ENCODE measurements at places on chromosomes 1 and 21. TPM values are rescaled to one million over a fixed set of nuclear protein-coding genes. Genes with fewer than 3 reads are reported as not detected.

The CFAP141 gene
- not detected for total RNA-seq

GRCh38 chr1:214010197-214010573 lies 22.4 kb downstream of the PROX1 start:
- H3K36me3 ChIP-seq: no peaks in the 10 kb centered on the region
- DNase-seq: no peak
- no peaks in the 10 kb centered on the region for H3K27me3 ChIP-seq
- H3K4me1 ChIP-seq: no peaks in the 10 kb centered on the region
- H3K27ac ChIP-seq: no peak overlapping the region
- no peak overlapping the region for H3K4me3 ChIP-seq

DNA sequence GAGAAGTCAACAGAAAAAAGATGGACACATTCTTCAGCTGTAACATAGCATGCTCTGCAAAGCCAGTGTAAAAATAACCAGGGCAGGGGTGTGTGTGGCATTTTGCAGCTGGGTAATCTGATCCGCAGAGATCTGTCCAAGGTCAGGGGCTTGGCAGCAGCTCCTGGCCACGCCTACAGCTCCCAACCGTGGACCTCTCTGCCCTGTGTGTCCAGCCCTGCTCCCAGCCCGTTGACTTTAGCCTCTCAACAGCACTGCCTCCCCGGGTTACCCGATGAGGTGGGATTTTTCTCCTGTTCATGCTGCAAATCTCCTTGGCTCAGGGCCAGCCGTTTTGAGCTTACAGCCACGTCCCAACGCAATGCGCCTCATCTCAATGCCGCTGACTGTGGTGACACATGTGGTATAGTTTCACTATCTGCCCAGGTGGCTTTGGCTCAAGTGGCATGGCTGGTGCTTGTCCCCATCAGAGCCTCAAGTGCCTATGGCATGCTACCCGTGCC lies 68.1 kb downstream of the VWA5B1 start:
- no peak overlapping the region for H3K4me3 ChIP-seq
- H3K36me3 ChIP-seq: no peaks in the 10 kb centered on the region

The CELA3A gene
- not detected for total RNA-seq

DNA sequence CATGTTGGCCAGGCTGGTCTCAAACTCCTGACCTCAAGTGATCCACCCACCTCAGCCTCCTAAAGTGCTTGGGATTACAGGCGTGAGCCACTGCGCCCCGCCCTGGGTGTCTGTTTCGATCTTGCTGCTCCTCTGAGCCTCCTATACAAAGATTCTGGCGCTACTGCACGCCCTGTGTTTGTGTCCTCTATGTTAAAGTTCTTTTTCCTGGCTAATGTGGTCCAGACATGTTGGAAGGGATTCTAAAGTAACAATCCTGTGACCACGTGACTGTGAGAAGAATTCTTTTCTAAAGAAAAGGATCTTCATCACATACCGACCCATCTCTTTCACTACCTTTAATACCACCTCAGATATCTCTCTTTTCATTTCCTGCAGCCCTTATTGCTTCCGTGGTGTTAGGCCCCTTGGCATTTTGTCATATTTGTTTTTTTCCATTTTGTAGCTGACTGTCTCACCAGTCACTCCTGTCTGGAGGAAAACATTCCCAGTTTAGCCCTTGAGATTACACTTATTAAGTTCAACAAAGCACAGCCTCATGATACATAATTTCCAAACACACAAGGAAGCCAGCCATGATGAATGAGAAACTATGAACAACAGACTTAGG lies 27.2 kb upstream of the ENO1 start:
- no peaks in the 10 kb centered on the region for H3K36me3 ChIP-seq
- no peak overlapping the region for H3K4me3 ChIP-seq
- no peaks in the 10 kb centered on the region for H3K27me3 ChIP-seq
- H3K4me1 ChIP-seq: peaks cover 27% of the 10 kb centered on the region
- H3K27ac ChIP-seq: peak overlapping the region; percentile 64

DNA sequence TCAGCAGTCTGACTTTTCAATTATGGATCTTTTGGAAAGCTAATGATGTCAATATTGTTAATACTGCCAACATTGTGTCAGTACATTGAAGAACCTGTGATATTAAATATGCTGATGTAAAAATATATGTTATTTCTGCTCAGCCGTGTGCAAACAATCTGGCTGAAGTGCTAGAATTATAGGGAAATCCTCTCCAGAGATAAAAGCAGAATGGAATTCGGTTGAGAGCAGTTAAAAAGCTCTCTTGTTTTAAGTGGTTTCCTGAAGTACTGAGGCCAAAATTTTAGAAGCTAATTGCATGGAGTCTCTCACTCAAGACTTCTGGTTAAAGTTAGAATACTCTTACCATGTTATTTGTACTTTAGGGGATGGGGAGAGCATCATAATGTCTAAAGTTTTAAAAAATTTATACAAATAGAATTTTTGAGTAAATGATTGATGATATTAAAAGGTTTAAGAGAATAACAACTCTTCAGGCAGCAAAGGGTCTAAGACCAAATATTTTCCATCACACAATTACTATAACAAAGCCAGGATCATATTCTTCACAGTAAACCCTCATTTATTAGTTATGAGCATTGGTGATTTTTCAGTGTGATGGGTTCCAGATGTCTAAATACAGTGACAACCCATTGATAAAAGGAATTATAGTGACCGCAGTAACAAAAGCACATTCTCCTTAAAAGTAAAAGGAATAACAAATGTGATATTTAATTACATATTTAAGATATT lies 834.2 kb upstream of the CXADR start:
- H3K36me3 ChIP-seq: no peaks in the 10 kb centered on the region
- H3K27me3 ChIP-seq: no peaks in the 10 kb centered on the region
- DNase-seq: no peak
- no peak overlapping the region for H3K27ac ChIP-seq
- no peak overlapping the region for H3K4me3 ChIP-seq

GRCh38 chr1:234533034-234533891 lies 54.3 kb upstream of the TARBP1 start:
- H3K36me3 ChIP-seq: no peaks in the 10 kb centered on the region
- H3K27ac ChIP-seq: peak overlapping the region; percentile 99
- H3K27me3 ChIP-seq: no peaks in the 10 kb centered on the region

DNA sequence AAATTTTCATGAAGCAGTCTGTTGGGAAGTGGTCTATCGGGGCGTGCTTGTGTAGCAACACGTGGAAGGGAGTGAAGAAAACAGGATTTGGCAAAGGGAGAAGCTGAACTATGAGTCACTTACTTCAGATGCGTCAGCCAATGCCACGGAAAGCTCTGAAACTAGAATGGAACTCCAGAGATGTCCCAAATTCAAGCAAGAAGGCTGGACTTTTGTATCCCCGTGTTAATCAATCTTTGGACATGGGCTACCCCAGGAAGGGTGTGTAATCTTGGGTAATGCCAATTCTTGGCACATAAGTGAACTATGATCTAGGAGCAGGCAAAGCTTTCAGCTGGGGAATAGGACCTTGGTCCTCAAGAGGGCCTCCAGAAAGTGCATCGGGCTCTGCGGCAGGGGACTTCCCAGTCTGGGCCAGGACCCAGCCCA lies 102.6 kb downstream of the ADSS2 start:
- H3K27me3 ChIP-seq: no peaks in the 10 kb centered on the region
- DNase-seq: peak; percentile 89
- H3K4me3 ChIP-seq: peak overlapping the region; percentile 31
- H3K36me3 ChIP-seq: no peaks in the 10 kb centered on the region
- H3K27ac ChIP-seq: peak overlapping the region; percentile 85
- H3K4me1 ChIP-seq: peaks cover 44% of the 10 kb centered on the region

- no peak for DNase-seq
- H3K4me1 ChIP-seq: peaks cover 32% of the 10 kb centered on the region
- no peaks in the 10 kb centered on the region for H3K36me3 ChIP-seq
- peak overlapping the region; percentile 44 for H3K27ac ChIP-seq
These were observed 18.9 kb downstream of the SLC16A1 start for GRCh38 chr1:112937070-112937469.

- H3K4me3 ChIP-seq: no peak overlapping the region
- no peak overlapping the region for H3K27ac ChIP-seq
- peaks cover 28% of the 10 kb centered on the region for H3K36me3 ChIP-seq
- peak; percentile 69 for DNase-seq
These were observed 30.4 kb downstream of the TMEM63A start for GRCh38 chr1:225851805-225852204.

The LAMC2 gene
- total RNA-seq: 3.3 TPM

The FCAMR gene
- not detected for total RNA-seq

DNA sequence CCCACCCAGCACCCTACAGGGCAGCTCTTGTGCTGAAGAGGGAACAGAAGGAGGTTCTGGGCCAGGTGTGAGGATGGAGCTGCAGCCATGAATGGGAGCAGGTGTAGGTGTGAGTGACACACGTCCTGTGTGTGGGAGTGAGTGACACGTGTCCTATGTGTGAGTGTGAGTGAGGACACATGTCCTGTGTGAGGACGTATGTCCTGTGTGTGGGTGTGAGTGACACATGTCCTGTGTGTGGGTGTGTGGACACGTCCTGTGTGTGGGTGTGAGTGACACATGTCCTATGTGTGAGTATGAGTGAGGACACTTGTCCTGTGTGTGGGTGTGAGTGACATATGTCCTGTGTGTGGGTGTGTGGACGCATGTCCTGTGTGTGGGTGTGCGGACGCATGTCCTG lies 26.4 kb downstream of the MEGF6 start:
- no peak overlapping the region for H3K27ac ChIP-seq
- no peaks in the 10 kb centered on the region for H3K36me3 ChIP-seq
- H3K4me3 ChIP-seq: no peak overlapping the region
- H3K4me1 ChIP-seq: no peaks in the 10 kb centered on the region

- H3K4me1 ChIP-seq: no peaks in the 10 kb centered on the region
- no peak for DNase-seq
- H3K4me3 ChIP-seq: no peak overlapping the region
- H3K36me3 ChIP-seq: no peaks in the 10 kb centered on the region
- no peak overlapping the region for H3K27ac ChIP-seq
These were observed 307.7 kb downstream of the SIPA1L2 start for GRCh38 chr1:232322162-232322734.

The LRRC53 gene
- total RNA-seq: not detected

DNA sequence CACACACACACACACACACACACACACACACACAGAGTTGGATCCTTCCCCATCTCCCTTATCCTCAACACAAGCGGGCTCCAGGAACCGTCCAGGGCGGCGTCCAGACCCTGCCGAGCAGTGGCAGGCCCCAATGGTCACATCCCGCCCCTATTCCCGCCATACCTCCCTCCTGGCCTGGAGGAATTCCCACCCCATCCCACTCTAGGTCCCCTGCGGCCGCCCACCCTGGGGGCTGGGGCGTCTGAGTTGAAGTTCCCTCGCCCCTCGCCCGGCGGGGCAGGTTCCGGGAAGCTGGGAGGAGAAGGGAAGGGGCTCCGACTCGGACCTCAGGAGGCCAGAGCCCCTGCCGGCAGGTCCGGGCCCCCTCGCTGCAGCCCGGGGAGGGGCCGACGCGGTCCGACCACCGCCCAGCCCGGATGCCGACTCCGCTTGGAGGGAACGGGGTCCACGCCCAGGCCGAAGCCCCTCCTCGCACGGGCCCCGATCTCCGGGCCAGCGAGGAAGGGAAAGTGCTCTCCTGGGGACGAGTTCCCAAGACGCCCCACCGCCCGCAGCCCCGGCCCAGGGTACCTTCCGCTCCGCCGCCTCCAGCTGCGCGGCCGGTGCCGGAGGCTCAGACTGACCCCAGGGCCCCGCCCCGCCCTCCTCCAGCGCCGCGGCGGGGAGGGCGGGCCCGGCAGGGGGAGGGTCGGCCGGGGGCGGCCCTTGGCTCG lies at the start of gene RHOC:
RHOC (minus strand) TSS at position 623 of the 716 bp plus-strand sequence. CDS start 3,328 bp downstream, outside the sequence.
- H3K27ac ChIP-seq: peak within 1 kb of the TSS; percentile 91
- peak; percentile 98 for DNase-seq
- H3K36me3 ChIP-seq: peaks cover 28% of the 10 kb centered on the region
- H3K4me1 ChIP-seq: peaks cover 46% of the 10 kb centered on the region

- H3K36me3 ChIP-seq: no peaks in the 10 kb centered on the region
- no peaks in the 10 kb centered on the region for H3K27me3 ChIP-seq
- no peak for DNase-seq
- no peaks in the 10 kb centered on the region for H3K4me1 ChIP-seq
These were observed 165.9 kb downstream of the KCNT2 start for GRCh38 chr1:196442366-196442765.

GRCh38 chr1:180842491-180843275 lies 70.0 kb upstream of the KIAA1614 start:
- no peaks in the 10 kb centered on the region for H3K27me3 ChIP-seq
- H3K4me3 ChIP-seq: no peak overlapping the region
- no peak for DNase-seq
- H3K4me1 ChIP-seq: peaks cover 17% of the 10 kb centered on the region
- no peaks in the 10 kb centered on the region for H3K36me3 ChIP-seq

GRCh38 chr1:111085676-111086075 lies 54.2 kb downstream of the DRAM2 start:
- H3K27me3 ChIP-seq: no peaks in the 10 kb centered on the region
- H3K4me1 ChIP-seq: peaks cover 21% of the 10 kb centered on the region
- no peak for DNase-seq
- no peak overlapping the region for H3K4me3 ChIP-seq
- no peak overlapping the region for H3K27ac ChIP-seq

- H3K27ac ChIP-seq: no peak overlapping the region
- H3K4me3 ChIP-seq: no peak overlapping the region
- no peaks in the 10 kb centered on the region for H3K27me3 ChIP-seq
- H3K36me3 ChIP-seq: no peaks in the 10 kb centered on the region
- no peak for DNase-seq
These were observed 523.2 kb upstream of the B3GALT2 start for GRCh38 chr1:193709607-193710006.

DNA sequence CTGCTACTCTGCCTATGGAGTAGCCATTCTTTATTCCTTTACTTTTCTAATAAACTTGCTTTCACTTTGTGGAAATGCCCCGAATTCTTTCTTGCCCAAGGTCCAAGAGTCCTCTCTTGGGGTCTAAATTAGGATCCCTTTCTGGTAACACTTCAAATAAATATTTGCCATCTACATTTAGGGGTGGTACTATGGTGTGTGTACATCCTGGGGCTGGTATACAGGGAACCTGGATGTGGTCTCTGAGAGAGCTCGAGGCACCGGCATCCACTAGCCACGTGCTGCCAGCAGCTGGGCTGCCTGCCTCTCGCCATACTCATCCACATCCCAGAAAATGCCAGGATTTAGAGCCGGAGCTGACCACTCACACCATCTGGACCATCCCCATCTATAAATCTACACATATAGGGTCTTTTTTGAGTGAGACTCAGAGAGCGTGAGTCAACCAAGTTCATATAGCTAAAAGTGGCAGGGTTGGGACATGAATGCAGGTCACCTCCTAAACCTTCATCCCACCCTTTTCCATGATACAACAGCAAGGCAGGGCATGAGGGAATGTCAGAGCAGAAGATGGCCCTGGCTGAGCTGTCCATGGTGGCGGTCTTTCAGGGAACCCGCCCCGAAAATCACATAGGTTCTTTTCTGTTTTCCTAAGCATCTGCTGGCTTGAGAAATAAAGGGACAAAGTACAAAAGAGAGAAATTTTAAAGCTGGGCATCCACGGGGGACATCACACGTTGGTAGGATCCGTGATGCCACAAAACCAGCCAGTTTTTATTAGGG lies 76.6 kb upstream of the F3 start:
- no peaks in the 10 kb centered on the region for H3K36me3 ChIP-seq
- DNase-seq: no peak
- peaks cover 28% of the 10 kb centered on the region for H3K4me1 ChIP-seq
- H3K27me3 ChIP-seq: no peaks in the 10 kb centered on the region
- no peak overlapping the region for H3K27ac ChIP-seq
